ENCODE measurements at places on chromosomes 2 and 18.

GRCh38 chr2:234761910-234762309 lies 189.9 kb upstream of the SH3BP4 start:
- no peak for DNase-seq

- DNase-seq: no peak
Measured at GRCh38 chr2:149595056-149595963, 7.7 kb upstream of the MMADHC start.

GRCh38 chr2:226797289-226797988 lies 2.2 kb downstream of the IRS1 start:
- peak; percentile 7 for DNase-seq

DNA sequence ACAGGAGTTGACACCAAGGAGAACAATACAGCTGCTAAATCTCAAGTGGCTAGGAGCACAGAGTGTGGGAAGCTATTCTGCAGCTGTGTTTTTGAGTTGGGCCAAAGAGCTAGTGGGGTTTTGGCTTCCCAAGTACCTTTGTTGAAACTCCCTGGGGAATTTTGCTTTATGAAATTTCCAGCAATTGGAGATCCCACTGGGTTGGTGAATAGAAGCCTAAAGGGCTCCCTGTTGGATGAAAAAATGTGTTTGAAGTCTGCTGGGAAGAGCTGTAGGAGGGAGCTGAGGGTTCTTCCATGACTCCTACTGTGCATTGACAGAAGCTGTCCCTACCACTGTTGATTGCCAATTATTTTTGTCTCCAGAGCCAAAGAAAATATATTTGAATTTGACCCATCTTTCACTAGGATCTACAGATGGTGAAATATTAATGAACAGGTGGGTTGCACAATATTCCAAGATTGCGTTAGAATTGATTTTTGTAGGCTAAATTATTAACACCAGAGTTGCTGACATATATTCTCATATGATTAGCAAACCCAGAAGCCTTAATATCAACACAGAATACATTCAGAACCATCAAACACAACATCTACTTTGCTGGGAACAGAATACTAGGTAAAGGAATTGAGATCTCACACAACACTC lies 95.4 kb upstream of the CYP1B1 start:
- no peak for DNase-seq

GRCh38 chr2:21916934-21917522 lies 793.3 kb downstream of the TDRD15 start:
- no peak for DNase-seq

DNA sequence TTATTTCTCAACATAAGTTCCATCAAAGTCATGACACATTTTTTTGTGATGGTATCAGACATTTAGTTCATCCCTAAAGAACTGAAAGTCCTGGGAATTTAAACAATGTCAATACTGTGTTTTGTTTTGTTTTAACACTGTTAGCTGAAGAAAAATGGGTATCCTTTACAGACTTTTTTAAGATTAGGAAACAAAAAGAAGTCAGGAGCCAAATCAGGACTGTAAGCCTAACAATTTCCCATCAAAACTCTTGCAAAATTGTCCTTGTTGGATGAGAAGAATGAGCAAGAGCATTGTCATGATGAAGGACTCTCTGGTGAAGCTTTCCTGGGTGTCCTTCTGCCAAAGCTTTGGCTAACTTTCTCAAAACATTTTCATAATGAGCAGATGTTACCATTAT lies 69.4 kb downstream of the SRD5A2 start:
- DNase-seq: no peak

DNA sequence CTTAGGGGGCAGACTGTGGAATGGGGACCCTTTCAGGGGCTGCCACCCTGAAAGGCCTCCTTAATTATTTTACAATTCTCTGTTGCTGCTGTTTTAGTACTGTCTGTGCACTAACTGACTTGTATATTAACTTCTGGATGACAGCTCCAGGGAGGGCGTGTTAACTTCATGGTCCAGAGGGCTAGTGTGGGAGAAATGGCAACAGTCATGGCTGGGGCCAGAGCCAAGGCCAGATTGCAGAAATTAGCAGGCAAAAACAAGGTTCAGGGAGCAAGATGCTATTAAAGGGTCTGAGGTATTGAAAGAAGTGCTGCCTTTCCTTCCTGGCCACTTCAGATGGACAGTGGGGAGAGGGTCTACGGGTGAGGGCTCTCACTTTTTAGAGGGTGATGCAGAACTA lies 9.1 kb downstream of the WIPF1 start:
- no peak for DNase-seq

DNA sequence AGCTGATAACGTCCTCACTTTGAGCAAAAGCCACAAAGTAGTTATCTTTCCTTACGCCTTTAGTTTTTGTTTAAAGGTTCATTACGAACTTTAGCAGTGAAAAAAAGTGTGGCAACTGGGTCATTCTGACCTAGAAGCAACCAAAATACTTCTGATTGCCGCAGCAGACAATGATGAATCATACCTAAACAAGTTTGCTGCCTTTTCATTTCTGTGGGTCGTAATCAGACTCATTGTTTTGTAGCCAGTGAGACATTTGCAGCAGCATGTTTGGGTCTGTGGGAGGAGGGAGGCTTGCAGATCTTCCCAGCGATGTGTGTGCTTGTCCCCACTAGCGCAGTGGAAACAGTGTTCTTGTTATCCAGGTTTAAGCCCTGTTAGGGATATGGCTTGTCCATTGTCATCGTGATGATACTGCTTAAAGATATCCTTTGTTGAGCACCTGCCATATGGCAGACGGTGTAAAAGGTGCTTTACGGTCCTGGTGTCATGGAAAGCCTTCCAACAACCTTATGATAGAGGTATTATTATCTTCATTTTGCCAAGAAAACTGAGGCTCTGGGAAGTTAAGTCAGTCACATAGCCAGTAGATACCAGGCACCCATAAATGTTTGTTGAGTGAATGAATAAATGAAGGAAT lies 1.3 kb upstream of the GREB1 start:
- DNase-seq: no peak

GRCh38 chr2:126359494-126359893 lies 296.5 kb upstream of the GYPC start:
- peak; percentile 37 for DNase-seq

DNA sequence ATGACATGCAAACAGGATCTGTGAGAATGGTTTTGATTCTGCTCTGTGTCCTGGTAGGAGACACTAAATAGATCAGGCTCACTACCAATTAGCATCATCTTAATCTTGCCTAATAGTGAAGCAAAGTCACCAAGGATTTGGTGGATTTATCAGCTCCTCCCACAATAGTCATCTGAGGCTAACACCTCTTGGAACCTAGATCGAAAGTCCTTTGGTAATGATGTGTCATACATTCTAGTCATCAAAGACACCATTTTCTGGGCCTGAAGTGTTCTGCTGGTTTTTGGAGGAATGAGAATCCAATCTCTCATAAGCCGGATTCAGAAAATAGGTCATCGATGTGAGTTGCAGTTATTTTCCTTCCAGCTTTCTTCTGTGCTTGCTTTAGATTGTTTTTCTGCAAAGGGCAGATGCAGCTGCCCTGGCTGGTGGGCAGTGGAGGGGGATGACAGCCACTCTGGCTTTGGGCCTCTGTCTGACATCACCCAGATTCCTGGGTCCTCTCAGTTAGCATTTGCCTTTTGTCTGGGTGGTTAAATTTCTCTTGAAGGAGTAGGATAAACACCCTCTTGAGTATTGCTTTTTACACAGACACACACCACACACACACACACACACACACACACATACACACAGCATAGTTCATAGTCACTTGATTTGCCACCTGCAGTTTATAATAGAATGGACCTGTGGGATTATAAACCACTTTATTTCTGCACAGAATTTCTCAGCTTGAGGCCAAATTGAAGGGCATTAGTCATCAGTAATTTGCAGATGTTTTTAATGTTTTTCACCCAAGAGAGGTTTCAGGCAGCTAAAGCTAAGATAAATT lies at the start of gene MYO3B:
Gene MYO3B, plus strand, starts transcription at position 198 of the 832 bp plus-strand sequence. Its CDS starts 141 bp downstream, at position 339.
- peak; percentile 25 for DNase-seq

GRCh38 chr18:45728336-45729010 lies 4.5 kb downstream of the SLC14A1 start:
- no peak for DNase-seq

DNA sequence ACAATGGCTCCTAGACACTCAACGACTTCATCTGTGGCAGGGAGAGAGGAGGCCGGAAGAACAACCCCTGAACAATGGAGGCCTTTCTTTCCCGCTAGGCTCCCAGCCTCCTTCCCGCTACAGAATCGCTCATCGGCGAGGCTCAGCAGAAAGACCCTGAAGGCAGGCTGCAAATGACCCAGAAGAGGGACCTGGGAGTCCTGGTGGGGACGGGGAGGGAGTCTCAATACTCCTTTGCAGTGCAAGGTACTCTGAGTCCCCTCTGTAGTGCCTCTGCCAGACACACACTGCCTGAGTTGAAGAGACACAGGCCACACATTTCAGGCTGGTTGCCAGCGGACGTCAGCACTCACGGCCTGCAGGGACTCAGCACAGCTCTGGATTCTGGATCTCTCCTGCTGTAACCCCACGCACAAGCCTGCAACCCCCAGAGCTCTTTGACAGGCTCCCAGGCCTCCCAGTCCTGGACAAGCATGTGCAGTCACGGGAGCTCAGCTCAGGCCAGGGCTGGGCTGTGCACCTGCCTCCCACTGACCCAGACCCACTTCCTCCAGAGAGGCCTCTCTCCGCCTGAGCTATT lies 6.1 kb downstream of the GPR17 start:
- no peak for DNase-seq

DNA sequence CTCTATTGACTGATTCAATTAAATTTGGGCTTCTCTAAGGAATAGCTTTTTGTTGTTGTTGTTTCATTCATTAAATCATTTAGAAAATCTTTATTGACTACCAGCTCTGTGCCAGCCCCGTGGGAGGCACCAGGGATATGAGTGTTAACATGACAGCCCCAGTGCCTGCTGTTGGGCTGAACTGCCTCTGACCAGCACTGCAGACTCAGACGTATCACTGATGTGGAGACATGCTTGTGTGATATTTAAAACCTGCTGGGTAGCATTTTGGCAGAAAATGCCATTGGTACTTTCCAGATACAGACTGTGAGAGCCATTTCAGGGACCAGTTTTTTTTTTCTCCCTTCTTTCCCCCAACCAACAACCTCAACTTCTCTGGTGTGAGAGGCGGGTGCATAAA lies 38.6 kb upstream of the KCNF1 start:
- DNase-seq: no peak

DNA sequence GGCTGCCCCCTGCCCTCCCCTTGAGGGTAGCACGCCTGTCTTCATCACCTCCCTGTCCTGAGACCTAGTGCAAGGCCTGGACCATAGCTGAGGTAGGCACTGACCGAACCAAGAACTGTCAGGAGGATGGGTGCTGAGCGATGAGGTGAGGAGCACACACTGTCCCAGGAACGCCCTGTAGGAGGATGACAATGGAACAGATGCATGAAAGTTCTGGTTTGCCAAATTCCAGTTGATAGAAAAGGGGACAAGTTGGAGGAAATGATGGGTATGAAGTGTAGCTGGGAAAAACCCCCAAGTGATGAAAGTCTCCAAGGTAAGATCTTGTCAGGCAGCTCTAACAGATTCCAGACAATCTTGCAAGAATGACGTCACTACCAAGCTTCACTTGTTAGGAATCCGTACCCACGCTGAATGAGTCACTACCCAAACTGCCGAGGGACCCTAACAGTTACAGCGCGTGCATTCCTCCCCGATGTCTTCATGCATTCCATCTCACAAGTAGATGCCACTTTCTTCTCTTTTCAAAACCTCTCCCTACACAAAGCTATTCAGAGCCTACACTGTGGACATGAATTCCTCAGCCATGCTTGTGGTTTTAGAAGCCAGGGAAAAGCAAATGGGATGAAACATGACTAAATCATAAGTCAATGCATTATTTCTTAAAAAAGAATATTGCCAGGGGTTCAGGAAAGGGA lies 27.6 kb downstream of the MRPL33 start:
- no peak for DNase-seq

DNA sequence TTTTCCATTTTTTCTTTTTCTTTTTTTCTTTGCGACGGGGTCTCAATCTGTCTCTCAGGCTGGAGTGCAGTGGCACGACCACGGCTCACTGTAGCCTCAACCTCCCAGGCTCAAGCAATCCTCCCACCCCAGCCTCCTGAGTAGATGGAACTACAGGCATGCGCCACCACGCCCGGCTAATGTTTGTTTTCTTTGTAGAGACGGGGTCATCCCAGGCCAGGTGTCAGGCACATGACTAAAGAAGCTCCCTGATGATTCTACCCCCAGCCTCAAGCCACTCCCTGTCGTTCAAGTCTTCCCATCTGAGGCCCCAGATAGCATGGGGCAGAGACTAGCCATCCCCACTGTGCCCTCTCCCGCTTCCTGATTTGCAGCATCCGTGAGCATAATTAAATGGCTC lies 9.8 kb upstream of the FZD5 start:
- DNase-seq: no peak

DNA sequence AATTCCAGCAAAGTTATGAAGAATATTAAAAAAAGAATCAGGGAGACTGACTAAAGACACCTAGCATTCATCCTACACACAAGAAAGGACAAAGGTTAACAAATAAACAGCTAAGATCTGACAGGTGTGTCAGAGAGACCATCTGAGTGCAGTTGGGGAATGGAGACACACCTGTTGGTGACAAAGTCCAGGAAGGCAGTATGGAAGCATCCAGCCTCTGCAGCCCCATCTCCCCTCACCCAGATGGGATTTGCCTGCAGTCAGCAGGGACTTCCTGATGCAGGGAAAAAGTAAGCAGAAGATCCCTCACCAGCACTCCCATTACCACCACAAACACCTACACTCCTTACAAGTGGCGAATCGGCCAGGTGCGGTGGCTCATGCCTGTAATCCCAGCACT lies 37.9 kb downstream of the USP34 start:
- DNase-seq: no peak

GRCh38 chr2:54634564-54635511 lies 88.6 kb upstream of the EML6 start:
- DNase-seq: peak; percentile 54

GRCh38 chr18:45678850-45679249 lies 45.1 kb upstream of the SLC14A1 start:
- no peak for DNase-seq

DNA sequence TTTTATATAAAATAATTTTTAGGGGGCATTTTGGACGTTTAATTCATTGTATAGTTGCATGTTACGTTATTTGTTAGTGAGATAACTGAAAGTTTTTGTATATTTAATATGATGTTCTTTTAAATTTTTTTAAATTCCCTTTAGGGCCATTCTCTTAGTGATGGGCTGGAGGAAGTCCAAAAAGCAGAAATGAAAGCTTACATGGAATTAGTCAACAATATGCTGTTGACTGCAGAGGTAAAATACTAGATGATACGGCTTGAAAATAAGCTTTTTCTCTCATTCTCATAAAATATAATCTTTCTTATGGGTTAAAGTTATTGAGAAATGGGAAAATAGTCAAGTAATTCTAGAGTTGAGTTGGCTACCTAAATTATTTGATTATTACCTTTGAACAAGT lies 58.9 kb downstream of the MTX2 start:
- DNase-seq: no peak
